Daoy (cell line): ENCODE measurements at places on chromosomes 16 and 17. TPM values are rescaled to one million over a fixed set of nuclear protein-coding genes. Genes with fewer than 3 reads are reported as not detected.

- DNase-seq, result peak; percentile 82
Observed at GRCh38 chr16:69077251-69077650, 28.2 kb upstream of the HAS3 start.

DNA sequence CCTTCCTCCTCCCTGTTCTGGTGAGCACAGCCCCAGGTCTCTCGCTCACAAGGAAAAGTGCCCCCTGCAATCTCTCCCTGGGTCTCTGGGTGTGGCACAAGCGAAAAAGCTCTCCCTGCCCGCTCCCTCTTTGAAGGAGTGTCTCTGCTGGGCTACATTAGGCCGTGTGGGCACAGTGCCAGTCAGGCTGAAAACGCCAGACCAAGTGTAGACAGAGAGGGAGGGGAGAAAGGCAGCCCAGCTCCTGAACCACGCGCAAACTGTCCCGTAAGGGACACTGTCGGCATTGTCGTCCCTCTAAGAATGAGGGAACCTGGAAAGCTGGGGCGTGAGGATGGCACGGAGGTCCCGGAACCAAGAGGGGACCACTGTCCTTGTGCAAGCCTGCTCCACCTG is 3.9 kb downstream of the SMIM5 start:
- no peak for DNase-seq

- no peak for DNase-seq
Observed at GRCh38 chr17:62030264-62030663, 34.8 kb downstream of the MED13 start.

DNA sequence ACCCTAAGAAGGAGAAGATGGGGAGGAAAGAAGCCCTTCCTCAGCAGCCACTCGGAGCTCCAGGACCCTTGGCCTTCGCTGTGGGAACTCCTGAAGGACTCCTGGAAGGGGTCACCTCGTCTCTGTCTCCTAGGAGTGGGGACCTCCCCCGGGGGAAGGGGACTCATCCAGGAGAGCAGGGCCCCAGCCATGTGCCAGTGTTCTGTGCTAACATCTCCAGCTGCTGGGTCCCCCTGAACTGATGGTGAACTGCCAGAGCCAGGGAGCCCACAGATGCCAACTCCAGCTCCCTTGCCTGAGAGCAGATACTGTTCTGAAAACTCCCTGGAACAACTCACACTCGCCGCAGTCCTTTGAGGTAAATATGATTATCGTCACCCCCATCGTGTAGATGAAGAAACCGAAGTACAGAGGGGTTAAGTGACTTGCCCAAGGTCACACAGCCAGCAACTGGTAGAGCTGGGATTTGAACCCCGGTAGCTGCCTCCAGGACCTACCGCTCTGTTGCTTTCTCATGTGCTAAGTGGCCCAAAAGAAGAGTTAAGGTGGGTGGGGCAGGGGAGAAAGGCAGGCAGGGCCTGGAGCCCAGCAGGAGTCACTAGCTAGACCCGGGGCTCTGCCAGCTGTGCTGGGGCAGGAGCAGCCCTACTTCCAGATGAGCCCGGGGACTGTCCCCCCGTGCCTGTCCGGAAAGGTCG is 10.5 kb downstream of the TIMM22 start:
- DNase-seq, result no peak

The CCDC144A gene
- total RNA-seq, result 1.3 TPM in 2 replicates

The CES1 gene
- total RNA-seq, result 0.17 and 9.0 TPM in 2 replicates

The PNMT gene
- total RNA-seq, result 0.18 TPM in 1 of 2 replicates, not detected in the other

The SLFN12 gene
- 21.4 and 24.3 TPM in 2 replicates for total RNA-seq

The IL34 gene
- 0.54 and 2.7 TPM in 2 replicates for total RNA-seq
